Choroid plexus epithelial cell (primary cell): ENCODE measurements at places on chromosomes 1 and 21.

DNA sequence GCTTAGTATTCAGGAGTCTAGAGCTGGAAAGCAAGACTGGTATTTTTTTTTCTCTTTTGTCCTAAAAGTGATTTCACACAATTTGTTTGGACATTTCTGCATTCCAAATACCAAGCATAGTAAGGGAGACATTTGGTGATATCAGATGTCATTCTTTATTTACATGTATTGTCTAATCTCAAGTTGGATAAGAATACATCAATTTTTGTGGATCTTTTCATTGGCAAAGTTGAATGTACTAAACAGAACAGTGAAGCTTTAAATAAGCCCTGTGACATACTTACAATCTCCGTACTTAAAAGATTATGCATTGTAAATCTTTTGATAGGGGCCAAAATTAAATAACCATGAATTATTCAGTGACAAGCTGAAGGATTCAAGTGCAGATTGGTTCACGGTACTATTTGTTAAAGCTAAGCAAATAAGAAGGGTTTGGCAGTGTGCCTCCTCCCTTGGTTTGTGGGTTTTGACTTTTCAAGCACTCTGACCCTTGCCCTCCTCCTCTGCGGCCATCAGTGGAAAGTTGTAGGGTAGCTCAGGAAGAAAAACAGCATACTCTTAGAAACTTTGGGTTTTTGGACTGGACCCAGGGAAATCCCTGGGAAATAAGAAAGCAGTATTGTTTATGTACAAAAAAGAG is 663.7 kb downstream of the ADGRL2 start:
- peak; percentile 69 for DNase-seq

- no peak for DNase-seq
These were observed 735 bp upstream of the STX12 start for GRCh38 chr1:27772036-27772931.

GRCh38 chr1:88740784-88741183 is 56.7 kb downstream of the PKN2 start:
- DNase-seq: peak; percentile 53

- peak; percentile 74 for DNase-seq
These were observed 1.8 kb upstream of the MCOLN2 start for GRCh38 chr1:84998642-84999280.

- DNase-seq: peak; percentile 33
These were observed 3.8 kb upstream of the PARS2 start for GRCh38 chr1:54768093-54768492.

GRCh38 chr1:75412616-75413015 is 198.3 kb downstream of the SLC44A5 start:
- DNase-seq: no peak

DNA sequence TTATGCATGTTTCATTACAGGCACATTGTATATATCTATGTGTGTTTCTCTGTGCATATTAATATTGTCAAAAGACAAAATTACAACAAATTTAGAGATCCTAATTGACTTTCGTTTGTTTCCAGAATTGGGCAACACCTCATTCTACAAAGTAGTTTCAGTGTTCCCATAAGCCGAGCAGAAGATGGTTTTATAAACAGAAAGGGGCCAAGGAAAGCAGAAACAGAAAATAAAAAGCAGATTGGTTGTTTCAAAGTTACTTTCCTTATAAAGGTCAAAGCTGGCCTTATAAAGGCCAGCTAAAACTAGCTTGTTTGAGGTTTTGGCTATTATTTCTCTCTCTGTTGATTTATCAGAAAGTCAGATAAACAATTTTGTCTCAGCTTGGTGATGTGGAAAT is 116.2 kb upstream of the FGGY start:
- peak; percentile 52 for DNase-seq

DNA sequence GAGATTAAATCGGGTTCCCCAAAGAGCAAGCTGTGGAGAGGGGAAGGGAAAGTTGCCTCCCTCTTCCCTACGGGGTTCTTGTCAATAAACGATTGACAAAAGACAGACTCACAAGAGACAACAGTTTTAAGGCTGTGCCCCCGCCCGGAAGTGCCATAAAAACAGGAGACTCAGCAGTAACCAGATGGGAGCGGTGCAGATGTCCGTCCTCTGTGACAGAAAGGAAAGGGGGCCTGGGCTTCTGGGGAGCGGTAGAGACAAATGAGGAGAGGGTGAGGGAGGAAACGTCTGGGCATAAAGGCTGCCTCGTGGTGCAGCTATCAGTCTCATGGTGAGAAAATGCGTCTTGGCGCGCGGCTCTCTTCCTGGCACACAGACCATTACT is 5.9 kb downstream of the TP73 start:
- DNase-seq: no peak

DNA sequence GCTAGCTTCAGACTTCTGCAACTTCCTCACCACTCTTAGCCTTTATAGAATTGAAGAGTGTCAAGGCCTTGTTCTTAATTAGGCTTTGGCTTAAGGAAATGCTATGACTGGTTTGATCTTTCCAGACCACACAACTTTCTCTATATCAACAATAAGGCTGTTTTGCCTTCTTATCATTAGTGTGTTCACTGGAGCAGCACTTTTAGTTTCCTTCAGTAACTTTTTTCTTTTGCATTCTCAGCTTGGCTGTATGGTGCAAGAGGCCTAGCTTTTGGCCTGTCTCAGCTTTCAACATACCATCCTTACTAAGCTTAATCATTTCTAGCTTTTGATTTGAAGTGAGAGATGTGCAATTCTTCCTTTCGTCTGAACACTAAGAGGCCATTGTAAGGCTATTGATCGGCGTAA is 8.6 kb downstream of the PRKACB start:
- peak; percentile 69 for DNase-seq

DNA sequence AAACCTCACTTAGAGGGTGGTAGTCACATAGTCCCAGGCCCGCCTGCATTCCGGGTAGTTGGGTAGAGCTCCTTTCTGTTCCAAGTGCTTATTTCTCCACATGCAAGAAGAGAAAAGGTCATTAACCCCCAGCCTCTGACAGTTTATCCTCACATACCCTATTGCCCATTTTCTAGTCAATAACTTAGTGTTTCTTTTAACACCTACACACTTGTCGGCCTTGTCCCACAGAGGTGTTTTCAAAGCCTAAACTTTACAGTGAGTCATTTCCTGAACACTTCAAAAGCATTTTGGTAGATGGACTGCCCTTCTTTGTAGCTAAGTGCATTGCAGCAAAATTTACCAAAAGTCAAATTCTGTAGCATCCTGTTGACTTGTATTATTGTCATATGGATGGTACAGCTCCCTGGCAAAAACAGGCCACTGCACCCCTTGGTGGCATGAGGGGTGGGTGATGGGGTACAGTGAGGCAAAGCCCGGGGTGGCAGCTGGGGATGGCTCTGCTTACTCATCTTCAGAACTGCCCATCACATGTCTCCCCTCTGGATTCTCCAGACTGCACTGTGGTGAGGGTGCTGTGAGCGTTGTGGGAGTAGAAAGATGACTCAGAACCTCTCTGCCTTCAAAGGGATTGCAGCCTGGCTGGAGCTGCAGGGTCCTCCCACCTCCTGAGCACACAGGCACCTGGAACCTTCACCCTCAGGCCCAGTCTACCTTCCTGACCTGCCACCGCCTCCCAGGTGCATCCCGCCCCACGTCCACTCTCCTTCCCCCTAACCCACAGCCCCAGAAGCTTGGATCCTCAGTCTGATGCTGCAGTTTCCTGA is 45.8 kb upstream of the DMRTB1 start:
- DNase-seq: peak; percentile 94

GRCh38 chr21:33029975-33030461 is 4.3 kb downstream of the OLIG2 start:
- no peak for DNase-seq

DNA sequence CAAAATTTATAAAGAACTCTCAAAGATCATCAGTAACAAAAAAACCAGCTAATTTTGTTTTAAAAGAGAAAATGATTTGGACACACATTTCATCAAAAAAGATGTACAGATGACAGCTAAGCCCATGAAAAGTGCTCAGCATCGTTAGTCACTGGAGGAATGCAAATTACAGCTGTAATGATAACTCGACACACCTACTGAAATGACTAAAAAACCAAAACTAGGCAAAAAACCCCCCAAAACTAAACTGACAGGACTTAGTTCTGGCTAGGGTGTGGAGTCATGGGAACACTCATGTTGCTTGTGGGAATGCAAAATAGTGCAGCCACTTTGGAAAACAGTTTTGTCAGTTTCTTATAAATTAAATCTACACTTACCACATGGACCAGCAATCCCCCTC is 59.5 kb downstream of the CNIH3 start:
- no peak for DNase-seq

DNA sequence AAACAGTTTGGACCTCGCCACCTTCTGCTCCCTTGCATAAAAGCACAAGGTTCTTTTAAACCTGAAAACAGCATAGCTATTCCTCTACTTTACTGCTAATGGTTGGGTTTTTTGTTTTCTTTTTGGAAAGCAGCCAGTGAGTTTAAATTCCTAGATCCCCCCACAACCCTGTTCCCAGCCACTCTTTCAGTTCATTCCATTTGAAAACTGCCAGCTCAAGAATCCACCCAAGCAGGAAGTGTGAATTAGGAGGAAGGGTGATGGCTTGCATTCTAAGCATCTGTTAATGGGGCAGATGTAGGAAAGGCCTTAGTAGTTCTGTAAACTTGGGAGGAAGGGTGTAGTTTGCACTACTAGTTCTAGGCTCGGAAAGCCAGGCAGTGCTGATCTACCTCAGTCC is 172.9 kb upstream of the HOOK1 start:
- no peak for DNase-seq

DNA sequence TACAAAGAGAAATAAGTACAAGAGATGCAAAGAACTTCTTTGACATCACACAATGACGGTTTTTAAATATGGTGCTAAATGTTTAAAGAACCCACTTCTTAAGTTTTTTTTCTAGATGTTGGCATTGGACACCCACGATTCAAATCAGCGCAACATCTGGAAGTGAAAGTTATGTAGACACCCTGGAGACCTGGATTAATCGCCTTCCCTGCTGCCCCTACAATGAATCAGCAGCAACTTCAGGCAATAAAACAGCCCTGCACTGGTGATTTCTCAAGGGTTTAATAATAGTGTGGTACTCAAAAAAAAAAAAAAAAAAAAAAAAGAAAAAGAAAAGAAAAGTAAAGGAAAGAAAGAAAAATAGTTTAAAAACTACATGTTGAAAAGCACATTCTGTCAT is 248.3 kb downstream of the NUF2 start:
- DNase-seq: no peak

DNA sequence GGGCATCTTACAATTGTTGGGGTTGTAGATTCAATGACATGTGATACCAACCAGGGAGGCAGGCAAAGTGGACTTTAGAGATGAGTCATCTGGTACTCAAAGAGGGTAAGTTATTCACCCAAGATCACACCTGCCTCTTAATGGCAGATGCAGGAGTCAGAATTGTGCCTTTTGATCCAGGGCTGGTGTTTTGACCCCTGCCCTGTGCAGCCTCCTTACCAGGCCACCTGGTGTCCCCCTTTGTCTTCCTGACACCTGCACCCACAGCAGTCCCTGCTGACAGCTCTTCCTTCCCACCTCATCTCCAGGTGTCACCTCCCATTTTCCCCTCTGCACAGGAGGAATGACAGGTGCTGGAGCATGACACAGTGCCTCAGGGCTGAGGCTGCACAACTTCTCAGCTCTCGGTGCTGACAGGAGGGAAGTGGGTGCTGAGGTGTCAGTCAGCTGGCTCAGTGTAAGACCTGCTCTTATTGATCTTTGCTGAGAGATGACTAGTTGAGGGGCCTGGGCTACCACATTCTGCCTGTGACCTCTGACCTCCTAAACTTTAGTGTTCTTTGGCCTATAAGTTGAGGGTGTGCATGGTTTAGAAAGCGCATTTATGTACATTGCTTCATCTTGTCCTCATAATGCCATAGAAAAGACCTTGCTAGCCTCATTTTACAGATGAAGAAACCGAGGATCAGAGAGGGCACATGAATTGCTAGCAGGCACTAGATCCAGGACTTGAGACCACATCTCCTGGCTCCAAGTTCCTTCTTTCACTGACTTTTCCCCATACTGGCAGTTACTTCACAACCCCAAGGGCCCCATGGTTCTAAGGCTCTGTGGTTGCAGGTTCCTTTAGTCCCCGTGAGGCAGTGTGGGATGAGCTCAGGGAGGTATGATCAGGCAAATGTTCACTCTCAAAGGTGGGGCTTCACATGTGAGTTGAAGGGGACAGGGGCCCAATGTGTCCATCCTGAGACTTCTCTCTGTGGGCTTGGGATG is 31.3 kb downstream of the CACNA1E start:
- no peak for DNase-seq

GRCh38 chr1:15206418-15207030 is 40.5 kb upstream of the FHAD1 start:
- peak; percentile 25 for DNase-seq

DNA sequence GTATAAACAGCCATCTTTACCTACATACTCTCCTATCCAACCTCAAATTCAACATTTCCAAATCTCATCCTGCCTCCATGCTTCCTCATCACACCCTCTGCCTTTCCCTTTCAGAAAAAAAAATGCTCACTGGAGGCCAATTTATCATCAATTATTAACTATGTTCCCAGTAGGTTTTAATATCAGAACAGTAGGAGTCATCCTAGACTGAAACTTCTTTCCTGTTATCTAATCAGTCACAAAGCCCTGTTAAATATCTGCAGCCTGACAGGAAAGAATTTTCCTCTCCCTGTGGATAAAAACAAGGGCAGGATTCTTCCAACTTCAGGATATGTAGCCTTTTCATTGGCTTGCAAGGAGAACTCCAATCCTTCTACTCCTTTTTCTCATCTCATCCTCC is 28.4 kb downstream of the EGLN1 start:
- DNase-seq: no peak

DNA sequence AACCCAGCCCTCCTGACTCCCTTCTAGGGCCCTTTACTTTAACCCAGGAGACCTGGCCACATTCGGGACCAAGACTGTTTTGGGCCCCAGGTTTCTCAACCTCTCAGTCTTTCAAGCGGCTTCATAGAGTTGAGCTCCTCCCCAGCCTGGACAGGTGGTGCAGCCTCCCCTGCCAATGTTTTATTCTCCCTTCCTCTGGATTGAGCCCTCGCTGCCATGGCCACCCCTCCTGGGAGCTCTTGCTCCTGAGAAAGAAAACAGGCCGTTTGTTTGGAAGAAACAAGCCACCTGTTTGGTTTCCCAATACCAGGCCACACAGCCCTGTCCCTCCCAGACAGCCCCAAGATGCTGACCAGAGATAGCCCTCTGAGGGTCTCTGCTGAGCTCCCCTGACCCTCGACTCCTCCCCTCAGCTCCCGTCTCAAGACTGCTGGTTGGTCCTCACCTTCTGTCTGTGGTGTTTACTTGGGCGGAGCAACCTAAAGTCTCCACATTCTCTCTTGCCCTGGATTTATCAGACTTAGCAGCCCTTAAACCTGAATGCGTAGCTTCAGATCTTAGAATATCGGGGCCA is 3.3 kb downstream of the TMEM51 start:
- no peak for DNase-seq
